Activated naive CD8-positive, alpha-beta T cell treated with anti-CD3 and anti-CD28 coated beads for 36 hours (primary cell): ENCODE measurements at places on chromosomes 3 and 15. TPM values are rescaled to one million over a fixed set of nuclear protein-coding genes. Genes with fewer than 3 reads are reported as not detected.
A peak's percentile ranks its signal among the peaks of the same experiment; 100 is the strongest.

GUCA1C gene
- not detected for total RNA-seq

GRCh38 chr3:171832989-171833388 lies 10.2 kb upstream of the TMEM212 start:
- DNase-seq, result no peak

DNA sequence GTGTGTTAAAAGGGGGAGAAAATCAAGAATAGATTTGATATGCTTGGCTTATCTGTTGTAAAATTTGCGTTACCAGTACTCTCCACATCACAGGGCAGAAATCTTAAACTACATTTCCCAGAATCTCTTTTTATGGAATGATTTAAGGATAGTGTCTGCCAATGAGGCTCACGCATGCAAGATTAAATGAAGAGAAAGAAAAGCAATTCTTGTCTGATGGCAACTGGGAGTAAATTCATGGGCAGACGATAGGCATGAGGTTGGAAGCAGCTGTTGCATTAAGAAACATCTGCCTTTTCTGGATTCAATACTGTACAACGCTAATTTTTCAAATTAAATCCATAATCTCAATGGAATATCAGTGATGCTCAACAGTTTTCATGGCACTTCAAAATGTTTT lies 27.2 kb upstream of the ANKRD28 start:
- DNase-seq, result no peak

SYNPR gene
- not detected for total RNA-seq

- no peak for DNase-seq
Observed at GRCh38 chr3:115657168-115657567, 33.9 kb downstream of the GAP43 start.

DNA sequence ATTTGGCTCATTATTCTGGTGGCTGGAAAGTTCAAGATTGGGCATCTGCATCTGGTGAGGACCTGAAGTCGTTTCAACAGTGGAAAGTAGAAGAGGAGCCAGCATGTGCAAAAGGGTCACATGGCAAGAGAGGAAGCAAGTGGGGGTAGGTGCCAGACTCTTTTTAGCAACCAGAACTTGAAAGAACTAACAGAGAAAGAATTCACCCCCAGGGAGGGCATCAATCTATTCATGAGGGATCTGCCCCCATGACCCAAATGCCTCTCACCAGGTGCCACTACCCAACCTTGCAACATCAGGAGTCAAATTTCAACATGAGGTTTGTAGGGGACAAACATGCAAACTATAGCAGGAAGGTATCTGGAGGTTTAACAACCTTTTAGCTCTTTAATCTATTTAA lies 10.3 kb upstream of the RYK start:
- no peak for DNase-seq

DNA sequence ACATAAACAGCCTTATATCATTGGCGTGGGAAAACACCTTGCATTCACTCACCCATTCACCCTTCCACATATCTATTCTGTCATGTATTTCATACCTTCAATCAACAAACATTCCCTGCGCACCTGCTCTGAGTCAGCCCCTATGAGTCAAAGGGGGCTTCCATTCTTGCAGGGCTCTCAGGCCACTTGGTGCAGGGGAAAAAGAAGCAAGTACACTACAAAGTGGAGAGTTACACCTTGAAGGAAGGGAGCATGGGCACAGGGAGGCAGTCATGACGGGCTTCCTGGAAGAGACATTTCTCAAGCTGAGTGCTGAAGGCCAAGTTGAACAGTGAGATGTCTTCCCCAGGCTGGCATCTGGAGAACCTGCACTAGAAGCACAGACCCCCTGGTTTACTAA lies 4.6 kb upstream of the AMOTL2 start:
- DNase-seq, result no peak

DNA sequence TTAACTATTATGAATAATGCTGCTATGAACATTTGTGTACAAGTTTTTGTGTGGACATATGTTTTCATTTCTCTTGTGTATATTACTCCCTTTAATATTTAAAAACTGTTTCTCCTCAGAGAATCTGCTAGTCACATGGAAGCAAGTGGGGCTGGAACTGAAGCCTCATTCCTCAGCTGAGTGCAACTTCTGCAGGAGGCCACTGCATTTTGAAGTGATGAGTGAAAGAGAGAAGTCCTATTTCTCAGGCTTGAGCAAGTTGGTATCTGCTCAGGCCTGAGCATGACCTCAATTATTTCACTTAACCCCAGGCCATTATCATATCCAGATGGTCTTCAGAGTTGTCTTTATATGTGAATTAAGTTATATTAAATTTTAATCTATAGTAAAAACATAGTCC lies 11.5 kb downstream of the TLR9 start:
- DNase-seq, result no peak

- no peak for DNase-seq
Observed at GRCh38 chr3:137992592-137992991, 17.4 kb upstream of the CLDN18 start.

RPL39L gene
- 14.7 TPM for total RNA-seq

DNA sequence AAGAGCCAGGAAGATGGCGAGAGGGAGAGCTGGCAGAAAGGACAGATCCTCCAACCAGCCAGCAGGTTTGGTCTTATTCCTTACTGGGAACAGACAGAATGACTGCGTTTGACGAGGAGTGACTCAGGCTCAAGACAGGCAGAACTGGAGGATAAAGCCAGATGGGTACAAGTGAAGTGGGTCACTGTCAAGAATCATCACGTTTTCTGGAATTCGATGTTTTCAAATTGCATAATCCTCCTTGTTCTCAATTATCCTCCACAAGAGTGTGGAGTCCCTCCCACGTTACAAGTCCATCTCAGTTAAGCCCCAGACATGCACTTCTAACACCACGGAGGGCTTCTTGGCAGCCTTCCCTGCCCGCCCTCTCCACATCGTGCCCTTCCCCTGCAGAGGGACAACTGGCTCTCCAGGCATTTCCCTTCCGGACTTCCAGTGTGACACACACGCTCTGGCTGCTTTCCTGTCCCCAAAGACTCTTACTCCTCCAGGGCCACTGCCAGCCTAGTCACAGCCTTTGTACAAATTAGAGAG lies 183.1 kb downstream of the CHST2 start:
- no peak for DNase-seq

DNA sequence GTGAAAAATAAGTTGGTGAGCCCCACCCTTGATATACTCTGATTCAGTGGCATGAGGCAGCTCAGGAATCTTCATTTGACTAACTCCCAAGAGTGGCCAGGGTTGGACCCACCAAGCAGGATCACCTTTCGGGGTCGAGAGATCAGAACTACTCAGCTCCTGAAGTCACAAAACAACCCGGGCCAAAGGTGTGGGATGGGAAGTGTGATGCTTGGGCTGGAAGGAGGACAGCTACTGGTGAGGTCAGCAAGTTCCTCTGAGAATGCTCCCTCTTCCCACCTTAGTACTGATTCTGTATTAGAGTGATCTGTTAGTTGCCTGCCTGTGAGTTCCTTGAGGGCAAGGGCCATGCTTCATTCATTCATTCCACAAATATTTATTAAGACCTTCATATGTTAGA lies 15.1 kb downstream of the ESYT3 start:
- DNase-seq, result no peak

DNA sequence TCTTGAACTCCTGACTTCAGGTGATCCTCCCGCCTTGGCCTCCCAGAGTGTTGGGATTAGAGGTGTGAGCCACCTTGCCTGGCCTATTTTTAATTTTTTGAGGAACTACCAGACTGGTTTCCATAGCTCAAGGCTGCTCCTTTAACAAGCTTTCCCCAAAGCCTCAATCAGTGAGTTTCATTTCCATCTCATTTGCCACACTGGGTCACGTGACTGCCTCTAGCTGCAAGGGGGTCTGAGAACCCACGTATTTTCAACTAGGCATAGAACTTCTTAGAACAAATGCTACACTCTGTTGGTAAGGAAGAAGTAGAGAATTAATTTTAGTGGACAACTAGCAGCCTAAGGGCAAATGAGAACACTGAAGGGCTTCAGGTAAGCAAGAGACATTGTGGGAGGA lies 3.1 kb upstream of the CD276 start:
- DNase-seq, result no peak

DNA sequence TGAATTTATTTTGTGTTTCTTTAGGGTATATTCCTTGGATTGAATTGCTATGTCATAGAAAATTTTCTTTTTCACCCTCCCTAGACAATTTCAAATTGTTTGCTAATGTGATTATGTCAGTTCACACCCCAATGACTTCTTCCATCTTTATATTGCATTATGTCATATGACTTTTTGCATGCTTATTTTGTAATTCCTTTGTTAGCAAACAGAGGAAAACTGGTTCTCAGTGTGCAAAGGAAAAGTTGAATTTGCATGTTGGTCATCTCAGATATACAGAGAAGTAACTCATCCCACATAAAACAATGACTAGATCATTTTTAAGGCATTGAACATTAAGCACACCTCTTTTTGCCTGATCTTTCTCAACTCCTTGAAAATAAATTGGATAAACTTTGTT lies 3.3 kb upstream of the RNF13 start:
- no peak for DNase-seq

ADGRG7 gene
- not detected for total RNA-seq

EPHB1 gene
- total RNA-seq, result not detected

SLC6A1 gene
- total RNA-seq, result not detected

CHP1 gene
- 29.1 TPM for total RNA-seq

DNA sequence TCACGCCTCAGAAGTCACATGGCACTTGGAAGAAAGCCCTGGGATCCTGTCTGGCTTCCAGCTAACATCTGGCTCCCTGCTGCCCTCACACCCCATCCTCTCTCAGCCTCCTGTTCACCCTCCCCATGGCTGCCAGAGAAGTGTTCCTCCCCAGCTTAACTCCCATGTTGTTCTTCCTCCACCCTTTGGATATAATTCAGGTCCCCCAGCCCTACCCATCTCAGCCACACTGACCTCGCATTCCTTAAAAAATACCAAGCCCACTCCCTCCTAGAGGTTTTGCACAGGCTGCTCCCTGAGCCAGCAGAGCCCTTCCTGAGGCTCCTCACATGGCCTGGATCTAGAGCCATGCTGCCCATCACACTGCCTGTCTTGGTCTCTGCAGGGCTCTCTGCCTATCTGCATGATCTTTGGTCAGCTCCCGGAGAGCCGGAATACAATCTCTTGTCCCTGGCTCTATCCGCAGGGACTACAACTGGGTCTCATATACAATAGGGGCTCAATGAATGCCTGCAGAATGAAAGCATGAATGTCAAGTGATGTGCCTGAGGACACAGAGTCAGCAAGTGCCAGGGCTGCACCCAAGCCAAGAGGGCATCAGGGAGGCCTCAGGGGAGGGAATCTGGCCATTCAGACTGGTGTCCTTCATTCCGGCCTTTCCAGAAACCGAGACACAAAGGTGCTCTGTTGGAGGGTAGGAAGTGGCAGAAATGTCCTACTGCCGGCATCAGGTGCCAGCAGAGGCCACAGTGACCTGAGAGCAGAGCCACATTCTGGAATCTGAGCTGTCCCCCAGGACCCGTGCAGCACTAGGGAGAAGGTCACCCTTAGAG lies 3.8 kb upstream of the TKT start:
- no peak for DNase-seq

PLXND1 gene
- total RNA-seq, result 1.6 TPM

- DNase-seq, result no peak
Observed at GRCh38 chr15:34893967-34894366, 75.6 kb downstream of the AQR start.

DNA sequence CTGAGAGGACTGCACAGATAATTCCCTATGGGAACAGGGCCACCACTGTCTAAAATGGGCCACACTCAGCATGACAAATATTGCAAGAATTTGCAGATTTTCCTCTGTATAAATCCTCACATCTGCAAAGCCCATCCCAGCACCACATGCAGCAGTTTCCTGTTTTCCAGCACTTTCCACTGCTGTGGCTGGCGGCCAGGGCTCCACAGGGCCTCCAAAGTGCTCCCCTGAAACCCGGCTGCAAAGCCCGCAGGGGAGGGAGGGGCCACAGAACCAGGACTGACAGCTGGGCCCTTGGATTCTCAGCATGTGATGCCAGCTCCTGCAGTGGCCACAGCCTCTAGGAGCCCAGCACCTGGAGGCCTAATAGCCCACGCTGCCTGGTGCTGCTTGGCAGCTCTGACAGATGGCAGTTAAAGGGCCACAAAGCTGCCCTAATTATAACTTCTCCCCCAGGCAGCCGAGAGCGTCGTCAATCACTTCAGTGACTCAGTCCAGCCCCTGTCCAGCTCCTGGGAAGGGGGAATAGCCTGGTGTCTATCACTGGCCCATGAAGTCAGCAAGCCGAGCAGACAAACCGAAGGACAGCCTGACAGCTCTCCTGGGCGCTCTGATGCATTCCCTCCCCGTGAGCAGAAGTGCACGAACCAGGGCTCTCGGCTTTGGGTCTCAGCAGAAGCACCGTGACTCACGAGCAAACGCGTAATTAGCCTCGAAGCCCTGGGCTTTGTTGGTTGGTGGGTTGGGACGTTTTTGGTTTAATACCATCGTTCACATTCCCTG lies 4.7 kb downstream of the LRRC15 start:
- DNase-seq, result no peak

DNA sequence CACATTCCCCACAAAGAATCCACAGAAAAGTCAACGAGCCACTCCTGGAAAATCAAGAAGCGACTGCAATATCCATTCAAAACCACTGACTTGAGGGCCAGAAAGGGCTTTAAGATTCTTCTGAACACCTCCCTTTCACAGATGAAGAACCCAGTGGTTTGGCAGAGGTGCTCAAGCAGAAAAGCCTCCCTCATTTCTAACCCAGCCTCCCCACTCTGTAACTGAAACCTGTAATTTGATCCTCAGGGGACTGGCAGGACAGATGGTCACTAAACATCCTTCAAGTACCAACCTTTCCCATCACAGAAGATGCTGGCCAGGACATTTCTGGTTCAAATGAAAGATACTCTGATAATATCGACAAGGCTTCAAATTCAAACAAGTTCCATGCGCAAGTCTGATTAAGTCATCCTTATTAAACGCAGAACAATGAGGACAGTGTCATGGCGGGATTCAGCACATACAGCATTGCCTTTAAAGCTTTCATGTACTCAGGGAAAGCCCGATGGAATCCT lies 5.5 kb downstream of the SEMA5B start:
- no peak for DNase-seq

GOLGA8Q gene
- total RNA-seq, result 0.82 TPM

- DNase-seq, result peak; percentile 92
Observed at GRCh38 chr15:100596792-100597191, 5.2 kb downstream of the LINS1 start.

GRCh38 chr3:187036394-187036793 lies 102.9 kb downstream of the RPL39L start:
- DNase-seq, result no peak

ADCY5 gene
- total RNA-seq, result not detected

- no peak for DNase-seq
Observed at GRCh38 chr3:148333091-148333490, 364.6 kb upstream of the AGTR1 start.

- no peak for DNase-seq
Observed at GRCh38 chr15:23823508-23823907, 136.4 kb upstream of the NDN start.

DNA sequence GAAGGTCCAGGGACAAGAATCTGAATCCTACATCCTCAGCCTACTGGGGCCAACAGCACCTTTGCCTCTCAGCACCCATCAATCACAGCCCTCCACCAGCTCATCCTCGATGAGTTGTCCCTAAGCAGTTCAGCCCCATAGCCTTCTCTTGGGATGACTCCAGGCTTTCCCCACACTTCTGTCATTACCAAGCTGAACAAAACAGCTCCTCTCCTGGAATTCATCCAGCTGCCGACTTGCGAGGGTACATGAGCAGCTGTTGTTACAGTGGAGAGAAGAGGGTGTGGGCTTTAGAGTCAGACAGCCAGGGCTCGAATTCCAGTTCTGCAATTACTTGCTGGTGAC lies 69.0 kb upstream of the THBS1 start:
- DNase-seq, result no peak
